NCI-H748 treated with DMSO at 0.1 percent for 48 hours (cell line): ENCODE measurements at places on chromosomes 3 and 15.

DNA sequence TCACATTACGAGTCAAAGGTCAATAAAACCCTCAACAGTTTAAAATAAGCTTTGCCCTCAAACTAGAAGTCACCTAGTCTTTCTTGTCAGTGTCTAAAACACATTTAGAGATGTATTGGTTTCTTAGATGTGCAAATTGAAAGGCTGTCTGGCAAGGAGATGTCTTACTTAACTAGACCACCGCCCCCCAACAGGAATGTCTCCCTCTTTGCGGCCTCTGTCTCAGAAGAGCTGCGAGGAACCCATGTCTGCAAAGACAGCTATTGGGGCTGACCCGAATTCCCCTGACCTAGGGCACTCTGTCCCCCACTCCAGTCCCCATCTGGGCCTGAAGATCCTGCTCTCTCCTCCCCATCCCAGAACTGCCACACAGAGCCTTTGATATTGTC, 46.3 kb downstream of the ZIC4 start:
- DNase-seq = no peak

GRCh38 chr3:26208201-26208600, 414.4 kb upstream of the LRRC3B start:
- no peak for DNase-seq

- DNase-seq = no peak
Measured at GRCh38 chr3:135440746-135441145, 524.8 kb upstream of the PPP2R3A start.

GRCh38 chr3:94778814-94779494, 716.1 kb downstream of the NSUN3 start:
- DNase-seq = no peak

- no peak for DNase-seq
Measured at GRCh38 chr15:66862111-66862939, 160.3 kb downstream of the SMAD6 start.

GRCh38 chr3:152313914-152314313, 45.2 kb downstream of the MBNL1 start:
- DNase-seq = no peak

DNA sequence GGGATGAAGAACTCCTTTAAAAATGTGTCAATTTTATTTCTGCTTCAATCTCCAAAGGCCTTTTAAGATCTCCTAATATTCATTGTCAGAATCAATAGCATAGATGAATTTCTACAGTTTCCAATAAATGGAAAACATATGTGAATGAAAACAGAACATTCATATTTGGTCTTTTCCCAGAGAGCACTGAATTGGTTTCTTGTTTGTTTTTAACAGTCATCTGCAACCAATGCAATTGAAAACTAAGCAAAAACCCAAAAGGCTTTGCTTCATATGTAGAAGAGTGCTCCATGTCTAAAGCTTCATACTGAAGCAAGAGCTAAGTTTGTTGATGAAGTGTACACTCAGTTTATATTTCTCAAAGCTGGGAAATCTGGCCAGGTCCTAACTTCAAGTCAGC, 426.5 kb upstream of the CDIN1 start:
- no peak for DNase-seq

DNA sequence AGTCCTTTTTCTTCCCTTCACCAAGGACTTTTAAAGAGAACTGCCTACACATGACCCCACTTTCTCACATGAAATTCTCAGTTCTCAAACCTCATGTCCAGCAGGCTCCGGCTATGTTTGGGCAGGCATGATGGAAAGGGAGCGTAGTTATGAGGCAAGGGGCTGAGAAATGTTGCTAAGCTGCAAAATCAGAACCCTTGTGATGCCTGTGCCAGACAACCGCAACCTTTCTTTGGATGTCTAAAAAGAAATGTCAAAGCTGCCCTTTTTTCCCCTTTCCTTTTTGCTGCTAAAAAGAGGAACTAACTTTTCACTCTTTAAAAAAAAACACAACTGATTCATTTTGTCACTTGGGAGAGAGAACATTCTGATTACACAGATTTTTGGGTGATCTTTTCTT, 19.2 kb downstream of the GNB4 start:
- no peak for DNase-seq

GRCh38 chr3:29329986-29330890, 49.4 kb downstream of the RBMS3 start:
- DNase-seq = no peak

GRCh38 chr3:134753999-134754742, 40.9 kb upstream of the EPHB1 start:
- no peak for DNase-seq

- DNase-seq = no peak
Measured at GRCh38 chr3:12394569-12395271, 89.6 kb upstream of the TSEN2 start.

- no peak for DNase-seq
Measured at GRCh38 chr3:113252553-113252952, 41.2 kb downstream of the BOC start.

DNA sequence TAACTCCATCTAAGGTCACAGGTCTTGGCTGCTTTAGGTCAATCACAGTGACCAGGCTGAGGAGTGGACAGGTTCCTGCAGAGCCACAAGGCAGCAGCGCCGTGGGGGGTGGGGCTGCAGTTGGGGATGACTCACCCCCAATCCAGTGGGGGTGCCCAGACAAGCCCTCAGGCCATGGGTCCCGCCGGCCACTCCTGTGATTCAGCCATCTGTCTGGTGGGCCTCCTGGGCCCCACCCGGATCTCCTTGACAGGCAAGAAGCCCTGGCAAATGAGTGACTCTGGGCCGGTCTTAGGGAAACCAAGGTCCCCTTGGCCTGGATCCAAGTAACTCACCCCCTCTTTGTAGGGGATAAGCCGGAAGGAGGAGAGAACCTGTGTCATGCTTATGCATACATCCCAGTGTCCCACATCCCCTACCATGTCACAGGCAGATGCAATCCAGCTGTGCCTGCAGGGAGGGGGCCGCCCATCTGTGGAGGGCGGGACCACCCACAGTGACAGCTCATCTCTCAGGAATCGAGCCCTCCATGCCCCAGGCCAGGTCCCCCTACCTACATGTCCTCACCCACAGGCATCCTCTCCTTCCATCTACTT, 495 bp upstream of the COL7A1 start:
- no peak for DNase-seq

DNA sequence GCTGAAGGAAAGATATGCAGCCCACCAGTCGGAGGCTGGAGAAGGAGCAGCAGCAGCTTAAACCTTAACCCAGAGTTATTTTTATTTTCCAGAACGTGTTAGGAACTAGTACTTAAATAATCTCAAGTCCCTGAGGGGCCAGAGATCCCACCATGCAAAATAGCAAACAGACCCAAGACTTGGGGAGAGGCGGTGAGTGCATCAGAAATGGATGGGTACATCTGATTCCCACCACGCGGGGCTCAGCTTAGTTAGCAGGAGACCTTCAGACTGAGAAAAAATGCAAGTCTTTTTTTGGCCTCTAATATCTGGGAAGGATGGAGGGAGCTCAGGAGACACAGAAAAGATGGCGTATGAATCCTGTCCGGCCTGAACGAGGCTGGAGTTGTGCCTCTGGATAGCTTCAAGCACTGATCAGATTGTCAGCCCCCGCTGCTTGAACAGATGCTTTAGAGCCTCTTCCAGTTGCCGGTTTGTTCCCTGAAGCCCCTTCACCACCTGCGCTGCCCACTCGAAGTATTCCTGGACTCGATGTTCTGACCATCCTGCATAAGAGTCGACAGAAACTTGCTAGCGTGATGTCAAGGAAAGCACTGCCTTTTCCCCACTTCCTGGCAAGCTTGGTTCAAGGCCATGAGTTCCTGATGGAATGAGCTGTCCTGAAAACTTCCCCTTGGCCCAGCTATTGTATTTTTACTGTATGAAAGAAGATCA, 1.3 kb downstream of the HDDC3 start:
- DNase-seq = no peak

- no peak for DNase-seq
Measured at GRCh38 chr3:179324270-179324754, 1.5 kb downstream of the ZNF639 start.

- no peak for DNase-seq
Measured at GRCh38 chr15:90593499-90594158, 63.9 kb downstream of the CRTC3 start.

- DNase-seq = peak; percentile 8
Measured at GRCh38 chr3:53254509-53255422, 1.1 kb downstream of the TKT start.

DNA sequence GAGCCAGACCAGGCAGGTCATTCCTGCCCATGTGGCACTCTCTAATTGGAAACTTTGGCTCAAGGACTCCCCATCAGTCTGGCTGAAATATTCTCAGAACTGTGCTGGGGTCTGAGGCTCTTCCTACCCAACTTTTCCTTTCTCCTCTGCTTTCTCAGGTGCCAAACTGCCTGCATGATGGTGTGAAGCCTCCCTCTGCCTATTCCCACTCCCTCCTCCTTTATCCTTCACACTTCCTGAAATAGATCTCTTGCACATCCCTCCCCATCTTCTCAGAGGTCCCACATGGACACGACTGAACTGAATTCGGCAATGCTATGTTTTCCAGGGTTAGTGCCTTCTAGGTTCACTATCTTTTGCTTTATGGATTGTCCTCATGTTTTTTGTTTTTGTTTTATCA, 12.5 kb downstream of the LIPH start:
- no peak for DNase-seq

DNA sequence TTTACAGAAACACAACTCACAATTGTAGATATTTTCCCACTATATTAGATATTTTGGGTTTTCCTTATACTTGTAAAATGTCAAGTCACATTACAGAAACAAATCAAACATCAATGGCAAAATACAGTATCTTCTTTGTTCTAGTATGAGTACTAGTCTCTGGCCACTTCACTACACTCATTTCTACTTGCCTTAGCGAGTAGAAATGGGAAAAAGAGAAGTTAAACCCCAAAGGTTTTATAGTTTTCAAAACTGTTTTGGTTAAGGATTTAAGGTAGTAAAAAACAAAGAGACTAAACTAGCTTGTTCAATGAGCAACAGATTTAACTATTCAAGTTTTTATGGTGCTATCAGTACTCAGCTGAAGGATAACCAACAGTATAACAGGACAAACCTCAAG, 81.7 kb downstream of the BTD start:
- DNase-seq = no peak

DNA sequence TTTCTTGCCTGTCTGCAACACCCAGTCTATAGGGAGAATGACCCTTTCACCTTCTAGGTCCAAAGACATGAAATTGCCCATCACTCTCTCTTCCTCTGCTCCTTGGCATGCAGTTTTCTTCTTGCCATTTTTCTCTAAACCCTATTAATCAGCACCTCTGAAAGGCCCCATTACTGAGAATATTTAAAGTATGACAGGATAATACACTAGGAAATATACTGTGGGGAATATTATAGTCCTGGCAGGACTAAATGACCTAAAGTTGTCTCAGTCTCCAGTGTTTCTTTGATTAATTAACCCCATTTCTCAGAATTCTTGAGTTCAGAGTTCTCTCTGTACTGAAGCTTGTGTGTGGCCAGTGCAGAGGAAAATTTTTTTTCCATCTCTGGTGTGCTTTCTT, 730.7 kb downstream of the AGBL1 start:
- DNase-seq = no peak

DNA sequence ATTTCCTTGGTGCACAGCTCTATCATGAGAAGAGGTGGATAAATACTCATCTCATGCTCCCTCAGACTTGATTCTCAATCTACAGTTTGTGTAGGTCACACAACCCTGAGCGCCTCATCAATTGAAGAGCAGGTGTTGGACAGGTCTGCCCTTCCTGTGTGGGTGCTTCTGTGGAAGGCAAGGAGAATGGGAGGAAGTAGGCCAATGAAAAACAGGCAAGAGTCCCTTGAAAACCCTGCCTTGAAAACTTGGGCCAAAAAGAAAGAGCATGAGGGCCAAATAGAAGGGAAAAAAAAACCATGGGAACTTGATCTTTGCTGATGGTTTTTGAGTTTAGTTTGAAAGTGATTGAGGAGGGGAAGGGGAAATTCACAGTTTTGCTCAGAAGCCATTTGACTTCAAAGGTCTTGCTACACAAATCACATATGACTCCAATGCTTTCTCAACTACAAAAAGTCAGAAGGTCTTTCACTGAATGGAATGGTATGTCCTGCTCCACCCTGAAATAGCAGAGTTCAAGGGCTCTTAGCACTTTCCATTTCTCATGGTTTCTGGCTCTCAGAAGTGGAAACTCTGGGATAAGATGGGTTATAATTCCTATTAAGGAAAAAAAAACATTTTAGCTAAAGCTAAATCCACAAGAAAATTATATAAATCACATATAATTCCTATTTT, 37.2 kb upstream of the TM4SF1 start:
- DNase-seq = no peak

DNA sequence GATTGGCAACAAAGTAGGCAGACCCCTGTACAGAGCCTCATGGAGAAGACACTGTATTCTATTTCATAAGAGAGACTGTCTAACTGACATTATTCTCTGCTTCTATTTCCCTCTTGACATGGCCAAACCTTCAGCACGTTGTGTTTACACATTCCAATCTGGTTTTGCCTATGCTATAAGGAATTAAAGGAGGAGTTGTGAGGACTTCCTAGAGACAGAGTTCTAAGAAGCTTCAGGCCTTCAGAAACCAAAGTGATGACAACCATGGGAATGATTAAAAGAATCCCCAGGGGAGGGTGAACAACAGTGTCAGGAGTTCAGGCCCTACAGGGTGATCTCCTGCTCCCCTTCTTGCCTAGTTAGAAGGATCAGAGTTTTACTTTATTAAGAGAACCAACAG, 44.9 kb upstream of the CAPN7 start:
- DNase-seq = no peak

DNA sequence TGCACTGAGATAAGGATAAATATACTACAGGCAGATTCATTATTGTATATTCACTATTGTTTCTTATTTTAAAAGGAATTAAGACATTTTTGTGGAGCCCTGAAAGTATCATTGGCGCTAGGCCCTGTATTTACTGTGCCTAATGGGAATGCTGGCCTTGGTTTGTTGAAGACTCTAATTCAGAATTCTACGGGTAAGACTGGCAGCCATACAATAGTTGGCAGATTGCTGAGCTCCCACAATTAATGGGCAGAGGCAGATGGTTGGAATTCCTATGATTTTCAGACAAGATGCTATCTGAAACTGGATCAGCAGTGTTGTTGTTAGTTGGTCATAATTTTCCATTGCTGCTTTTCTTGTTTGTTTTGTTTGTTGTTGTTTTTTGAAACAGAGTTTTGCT, 14.7 kb downstream of the PGBD4 start:
- no peak for DNase-seq

GRCh38 chr3:98954242-98954641, 52.7 kb upstream of the DCBLD2 start:
- DNase-seq = no peak

DNA sequence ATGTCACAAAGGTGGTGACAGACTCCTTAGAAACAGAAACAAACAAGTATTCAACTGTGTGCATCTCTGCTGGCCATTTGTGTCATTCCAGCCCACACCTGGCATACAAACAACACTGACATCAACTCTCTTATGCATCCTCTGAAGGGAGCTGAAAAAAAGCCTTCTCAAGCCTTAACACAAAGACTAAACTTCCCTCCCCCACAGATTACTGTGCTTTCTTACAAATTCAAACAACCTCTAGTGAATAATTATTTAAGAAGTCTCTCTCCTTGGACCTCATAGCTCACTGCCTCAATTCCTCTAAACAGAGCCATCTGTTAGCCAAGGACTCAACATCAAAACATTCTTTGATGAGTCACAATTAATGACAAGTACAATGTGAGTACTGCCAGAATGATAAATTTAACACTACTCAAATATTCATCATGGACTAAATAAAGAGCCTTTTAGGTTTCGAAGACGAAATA, 132.1 kb downstream of the WDR76 start:
- no peak for DNase-seq

- no peak for DNase-seq
Measured at GRCh38 chr15:40307421-40308211, at the start of gene PLCB2. PLCB2 (minus strand) TSS chr15:40307935; CDS start chr15:40307672, 263 bp downstream.

GRCh38 chr3:125051715-125052581, 3.8 kb downstream of the HEG1 start:
- no peak for DNase-seq
